GM13976 (cell line): ENCODE measurements at places on chromosomes 16 and 17.

GRCh38 chr16:11679250-11679649 is 11.0 kb downstream of the SNN start:
- no peak for DNase-seq

DNA sequence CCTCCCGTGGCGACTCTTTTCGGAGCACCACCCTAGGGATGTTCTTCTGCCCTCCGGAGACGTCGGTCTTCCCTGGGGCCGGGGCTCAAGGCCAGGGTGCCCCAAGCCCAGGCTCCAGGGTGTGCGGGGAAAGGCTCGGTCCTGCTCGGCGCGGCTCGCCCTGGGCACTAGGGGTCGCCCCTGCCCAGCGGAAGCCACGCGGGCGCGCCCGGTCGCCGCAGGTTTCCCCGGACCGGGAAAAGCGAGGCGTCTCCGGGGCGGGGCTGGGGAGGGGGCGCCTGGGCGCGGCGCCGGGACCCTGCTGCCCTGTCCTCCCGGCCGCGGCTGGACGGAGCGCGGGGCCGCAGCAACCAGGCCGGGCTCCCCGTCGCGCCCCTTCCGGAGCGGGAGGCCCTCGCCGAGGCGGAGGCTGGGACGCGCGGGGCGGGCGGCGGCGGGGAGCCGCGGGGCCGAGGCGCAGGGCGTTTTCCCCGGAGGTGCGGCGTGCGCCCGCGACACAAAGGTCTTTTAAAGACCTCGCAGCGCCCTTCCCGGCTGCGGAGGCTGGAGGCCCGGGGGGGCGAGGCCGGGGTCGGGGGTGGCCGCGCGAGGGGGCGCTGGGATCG is 76.4 kb downstream of the MRC2 start:
- DNase-seq: peak; percentile 86

DNA sequence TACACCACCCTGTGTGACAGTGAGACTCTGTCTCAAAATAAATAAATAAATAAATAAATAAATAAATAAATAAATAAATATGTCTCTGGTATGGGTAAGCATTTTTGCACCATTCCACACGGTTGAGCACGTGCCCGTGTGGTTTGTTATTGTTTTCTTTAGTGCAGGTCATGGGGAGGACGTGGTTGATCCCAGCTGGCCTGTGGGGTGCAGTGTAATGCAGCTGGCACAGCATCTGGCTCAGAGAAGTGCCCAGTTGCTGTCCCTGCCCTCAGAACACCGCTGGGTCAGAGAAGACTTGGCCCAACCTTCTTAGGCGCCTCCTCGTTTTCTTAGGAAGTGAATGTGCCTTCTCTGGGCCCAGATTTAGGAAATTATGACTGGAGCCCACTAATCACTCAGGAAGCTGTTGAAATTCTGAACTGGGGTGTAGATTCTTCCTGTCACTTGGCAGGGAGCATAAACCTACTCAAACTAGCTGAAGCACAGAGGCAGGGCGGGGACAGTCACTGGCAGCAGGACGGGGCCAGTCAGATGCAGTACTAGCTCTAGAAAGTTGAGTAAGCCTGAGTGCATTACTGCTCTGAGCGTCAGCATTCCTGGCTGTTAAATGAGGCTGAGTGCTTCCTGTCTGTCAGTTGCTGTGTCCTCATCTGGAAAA is 85.9 kb downstream of the SNX29 start:
- peak; percentile 4 for DNase-seq

DNA sequence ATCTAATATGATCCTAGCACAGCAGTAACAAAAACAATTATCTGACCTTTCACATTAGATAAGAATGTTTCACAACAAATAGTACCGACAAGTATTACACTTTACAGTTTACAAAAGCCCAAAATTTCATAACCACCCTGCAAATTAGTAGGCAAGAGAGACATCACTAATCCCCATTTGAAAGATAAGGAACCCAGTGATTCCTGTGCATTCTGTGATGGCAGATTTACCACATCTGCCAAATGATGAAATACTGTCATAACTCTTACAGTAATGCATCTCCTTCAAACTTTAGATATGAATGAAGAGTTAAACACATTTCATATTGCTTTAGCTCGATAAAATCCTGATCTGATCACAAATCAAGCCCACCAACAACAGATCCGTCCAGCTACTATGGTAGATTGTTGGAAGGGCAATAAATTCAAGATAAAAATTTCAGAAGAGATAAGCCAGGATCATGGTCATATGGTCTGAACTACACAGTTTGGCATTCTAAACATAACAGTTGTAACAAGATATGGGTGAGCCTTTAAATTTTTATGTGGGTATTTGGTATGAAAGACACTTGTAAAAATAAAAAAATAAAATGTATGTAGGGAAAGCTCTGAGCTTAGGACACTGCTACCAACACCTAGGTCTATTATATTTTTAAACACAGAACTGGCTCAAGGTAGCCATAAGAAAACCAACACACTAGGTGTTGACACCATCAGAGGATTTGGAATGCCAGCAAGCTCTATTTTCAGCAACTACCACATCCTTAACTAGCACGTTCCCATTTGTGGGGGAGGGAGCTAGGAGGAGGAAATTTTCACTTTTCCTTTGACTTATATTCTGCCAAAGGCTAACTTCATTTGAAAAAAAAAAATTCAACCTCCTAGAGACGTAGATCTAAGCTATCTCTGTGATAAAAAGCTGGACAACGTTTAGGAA is 9.3 kb downstream of the YWHAE start:
- no peak for DNase-seq

GRCh38 chr17:40014375-40014980 is 762 bp upstream of the CSF3 start:
- DNase-seq: no peak

- no peak for DNase-seq
These were observed 104.3 kb upstream of the NUDT7 start for GRCh38 chr16:77617996-77618395.

GRCh38 chr16:89315271-89315670 is 97.8 kb downstream of the ZNF778 start:
- no peak for DNase-seq

DNA sequence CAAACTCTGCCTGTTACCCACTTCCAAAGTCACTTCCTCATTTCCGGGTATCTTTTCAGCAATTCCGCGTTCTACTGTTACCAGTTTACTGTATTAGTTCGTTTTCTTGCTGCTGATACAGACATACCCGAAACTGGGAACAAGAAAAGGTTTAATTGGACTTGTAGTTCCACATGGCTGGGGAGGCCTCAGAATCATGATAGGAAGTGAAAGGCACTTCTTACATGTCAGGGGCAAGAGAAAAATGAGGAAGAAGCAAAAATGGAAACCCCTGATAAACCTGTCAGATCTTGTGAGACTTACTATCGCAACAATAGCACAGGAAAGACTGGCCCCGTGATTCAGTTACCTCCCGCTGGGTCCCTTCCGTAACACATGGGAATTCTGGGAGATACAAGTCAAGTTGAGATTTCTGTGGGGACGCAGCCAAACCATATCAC is 30.9 kb downstream of the PAFAH1B1 start:
- no peak for DNase-seq

DNA sequence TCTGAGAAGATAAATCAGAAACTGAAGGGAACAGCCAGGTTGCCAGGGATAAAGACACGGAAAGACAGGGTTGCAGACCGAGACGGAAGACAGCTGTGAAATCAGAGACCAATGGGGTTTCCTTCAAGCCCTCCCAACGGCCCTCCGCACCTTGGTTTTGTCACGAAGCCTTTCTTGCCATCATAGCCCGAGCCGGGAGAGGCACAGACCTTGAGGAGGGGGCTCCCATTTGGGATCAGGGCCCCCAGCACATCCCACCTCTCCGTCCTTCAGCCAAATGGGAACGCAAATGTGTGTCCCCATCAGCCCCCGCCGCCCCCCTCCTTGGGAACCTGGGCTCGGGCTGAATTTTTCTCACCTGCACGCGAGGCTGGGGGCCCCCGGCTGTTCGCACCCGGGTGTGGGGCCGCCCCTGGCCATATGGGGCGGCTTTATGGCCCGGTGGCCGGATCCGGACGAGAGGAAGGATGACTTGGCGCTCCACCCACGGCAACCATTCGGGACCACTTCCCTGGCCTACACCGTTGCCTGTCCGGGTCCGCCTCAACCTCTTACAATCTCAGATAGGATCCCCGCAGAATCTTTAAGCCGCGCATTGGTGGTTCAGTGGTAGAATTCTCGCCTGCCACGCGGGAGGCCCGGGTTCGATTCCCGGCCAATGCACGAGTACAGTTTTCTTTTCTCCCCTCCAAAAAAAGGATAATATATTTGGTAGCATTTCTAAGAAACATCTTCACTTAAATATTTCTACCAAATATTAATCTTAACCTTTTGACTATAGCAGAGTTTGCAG is 1.4 kb upstream of the HES7 start:
- DNase-seq: peak; percentile 83

GRCh38 chr17:42673885-42674754 is 2.7 kb downstream of the PLEKHH3 start:
- DNase-seq: peak; percentile 84

DNA sequence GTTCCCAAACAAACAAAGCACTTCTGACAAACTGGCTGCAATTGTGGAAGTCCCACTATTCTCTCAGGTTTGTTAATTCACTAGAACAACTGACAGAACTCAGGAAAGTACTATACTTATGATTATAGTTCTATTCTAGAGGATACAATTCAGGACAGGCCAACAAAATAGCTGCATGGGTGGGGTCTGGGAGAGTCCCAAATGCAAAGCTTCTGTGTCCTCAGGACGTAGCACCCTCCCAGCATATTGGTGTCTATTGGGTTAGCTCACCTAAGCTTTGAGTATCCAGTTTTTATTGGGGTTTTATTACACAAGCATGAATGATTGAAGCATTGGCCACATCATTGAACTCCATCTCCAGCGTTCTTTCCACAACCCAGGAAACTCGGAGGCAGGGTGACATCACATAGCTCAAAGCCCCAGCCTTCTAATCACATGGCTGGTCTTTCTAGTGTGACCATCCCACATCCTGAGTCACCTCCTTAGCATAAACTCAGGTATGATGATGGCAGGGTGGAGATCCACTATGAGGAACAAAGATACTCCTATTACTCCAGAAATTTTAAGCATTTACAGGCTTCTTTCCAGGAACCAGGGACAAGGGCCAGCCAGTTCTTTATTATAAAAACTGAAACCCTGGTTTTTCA is 43.9 kb upstream of the CCNF start:
- no peak for DNase-seq

DNA sequence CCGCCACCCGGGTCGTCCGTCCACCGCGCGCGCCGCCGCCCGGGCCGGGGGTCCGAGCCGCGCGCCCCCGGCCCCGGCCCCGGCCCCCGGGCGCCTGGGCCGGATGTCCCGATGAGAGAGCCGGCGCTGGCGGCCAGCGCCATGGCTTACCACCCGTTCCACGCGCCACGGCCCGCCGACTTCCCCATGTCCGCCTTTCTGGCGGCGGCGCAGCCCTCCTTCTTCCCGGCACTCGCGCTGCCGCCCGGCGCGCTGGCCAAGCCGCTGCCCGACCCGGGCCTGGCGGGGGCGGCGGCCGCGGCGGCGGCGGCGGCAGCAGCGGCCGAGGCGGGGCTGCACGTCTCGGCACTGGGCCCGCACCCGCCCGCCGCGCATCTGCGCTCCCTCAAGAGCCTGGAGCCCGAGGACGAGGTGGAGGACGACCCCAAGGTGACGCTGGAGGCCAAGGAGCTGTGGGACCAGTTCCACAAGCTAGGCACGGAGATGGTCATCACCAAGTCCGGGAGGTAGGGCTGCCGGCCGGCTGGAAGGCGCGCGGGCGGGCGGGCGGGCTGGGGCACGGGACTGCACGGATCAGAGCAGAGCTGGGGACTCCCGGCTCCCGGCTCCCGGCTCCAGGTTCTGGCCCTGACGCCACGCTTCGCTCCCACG is 548 bp downstream of the TBX2 start:
- no peak for DNase-seq

GRCh38 chr17:21289175-21289901 is 4.8 kb downstream of the MAP2K3 start:
- no peak for DNase-seq

- DNase-seq: no peak
These were observed 73.1 kb downstream of the KSR1 start for GRCh38 chr17:27529230-27529796.

DNA sequence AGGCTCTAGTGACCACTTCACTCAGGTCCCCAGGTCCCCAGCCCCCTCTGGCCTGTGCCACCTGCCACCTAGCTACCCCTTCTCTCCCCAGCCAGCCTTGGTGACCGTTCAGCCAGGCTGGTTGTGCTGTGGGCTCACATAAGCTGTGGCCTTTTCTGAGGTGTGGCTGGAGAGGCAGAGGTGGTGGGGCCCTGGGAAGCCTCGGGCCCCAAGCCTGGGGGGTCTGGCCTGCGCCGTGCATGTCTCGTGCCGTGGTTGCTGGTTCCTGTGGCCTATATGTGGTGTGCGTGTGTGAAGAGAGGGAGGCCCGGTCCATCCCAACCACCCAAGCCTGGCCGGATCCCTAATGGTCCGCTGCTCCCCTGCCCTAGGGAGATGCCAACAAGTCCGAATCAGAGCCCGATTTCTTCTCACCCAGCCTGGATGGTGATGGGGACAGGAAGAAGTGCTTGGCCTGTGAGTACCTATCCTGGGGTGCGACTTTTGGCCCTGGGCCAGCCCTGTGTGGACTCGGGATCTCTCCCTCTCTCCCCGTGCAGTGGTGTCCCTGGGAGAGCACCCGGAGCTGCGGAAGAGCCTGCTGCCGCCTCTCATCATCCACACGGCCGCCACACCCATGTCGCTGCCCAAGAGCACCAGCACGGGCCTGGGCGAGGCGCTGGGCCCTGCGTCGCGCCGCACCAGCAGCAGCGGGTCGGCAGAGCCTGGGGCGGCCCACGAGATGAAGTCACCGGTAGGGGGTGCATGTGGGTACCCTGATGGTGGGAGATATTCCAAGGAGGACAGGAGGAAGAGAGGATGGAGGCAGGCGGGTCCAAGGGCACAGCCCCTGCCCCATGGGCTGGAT is 35.9 kb downstream of the CACNA1G start:
- DNase-seq: no peak

GRCh38 chr16:17275076-17276009 is 195.4 kb downstream of the XYLT1 start:
- no peak for DNase-seq
